ENCODE measurements at places on chromosomes 13 and 19.

GRCh38 chr13:99971576-99972189, at the start of gene ZIC5:
Gene ZIC5 (minus strand): TSS chr13:99971767. CDS start chr13:99971603, 164 bp downstream.
- no peaks in the 10 kb centered on the region for H3K27me3 ChIP-seq
- no peaks in the 10 kb centered on the region for H3K36me3 ChIP-seq
- H3K27ac ChIP-seq = no peak within 1 kb of the TSS
- DNase-seq = no peak
- no peak within 1 kb of the TSS for H3K4me3 ChIP-seq

GRCh38 chr13:28918030-28918429, 97.9 kb downstream of the MTUS2 start:
- no peaks in the 10 kb centered on the region for H3K27me3 ChIP-seq
- H3K4me3 ChIP-seq = no peak overlapping the region
- DNase-seq = no peak
- no peak overlapping the region for H3K27ac ChIP-seq
- H3K36me3 ChIP-seq = no peaks in the 10 kb centered on the region

DNA sequence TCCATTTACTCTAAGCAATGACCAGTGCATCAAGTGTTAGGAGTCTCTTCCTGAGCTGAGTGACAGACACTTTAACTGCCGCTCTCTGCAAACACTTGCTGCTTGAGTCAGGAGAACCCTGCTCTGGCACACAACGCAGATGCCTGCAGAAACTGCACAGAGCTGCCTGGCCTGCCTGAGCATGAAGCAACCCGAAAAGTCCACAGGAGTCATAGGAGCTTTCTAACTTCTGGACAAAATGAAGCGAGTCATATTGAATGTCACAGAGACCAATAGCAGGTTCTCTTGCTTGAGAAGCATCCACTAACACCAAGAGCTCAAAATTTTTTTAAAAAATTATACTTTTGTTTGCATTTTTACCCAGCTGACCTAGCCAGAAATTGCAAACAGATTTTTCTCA, 232.4 kb downstream of the LHFPL6 start:
- H3K4me3 ChIP-seq = no peak overlapping the region
- no peaks in the 10 kb centered on the region for H3K4me1 ChIP-seq
- no peak for DNase-seq

DNA sequence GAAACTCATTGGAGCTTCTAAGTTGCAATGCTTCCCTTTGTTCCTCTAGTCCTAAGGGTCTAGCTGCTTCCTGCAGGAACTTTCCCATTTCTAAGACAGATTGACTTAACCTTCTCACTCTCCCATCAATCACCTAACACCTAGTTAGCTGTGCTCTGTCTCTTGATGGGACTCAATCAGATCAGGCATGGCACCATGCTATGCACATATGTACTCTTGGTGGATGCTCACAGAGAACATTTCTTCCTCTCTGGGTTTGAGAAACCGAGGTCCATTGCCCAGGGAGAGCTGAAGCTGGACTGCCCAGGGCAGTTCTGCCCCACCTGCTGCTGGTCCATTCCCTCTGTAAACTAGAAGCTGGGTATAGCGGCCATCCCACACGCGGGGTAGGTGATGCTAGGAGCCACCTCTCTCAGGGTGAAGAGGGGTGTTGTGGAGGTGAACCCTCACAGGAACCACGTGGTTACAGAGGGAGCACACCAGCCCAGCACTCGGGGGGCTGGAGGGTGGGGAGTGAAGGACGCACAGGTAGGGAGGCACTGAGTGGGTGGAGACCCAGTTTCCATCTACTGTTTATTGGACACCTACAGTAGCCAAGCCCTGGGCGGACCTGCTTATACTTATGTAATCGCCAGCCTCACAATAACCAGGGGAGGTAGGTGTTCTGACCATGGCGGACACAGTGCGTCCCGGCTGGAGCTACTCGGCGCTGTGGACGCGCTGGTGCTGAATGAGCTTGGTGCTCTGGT, 3.1 kb upstream of the UBE2M start:
- peaks cover 21% of the 10 kb centered on the region for H3K4me1 ChIP-seq
- H3K36me3 ChIP-seq = peaks cover 92% of the 10 kb centered on the region
- peaks cover 35% of the 10 kb centered on the region for H3K27me3 ChIP-seq
- H3K27ac ChIP-seq = peak overlapping the region; percentile 93
- peak overlapping the region; percentile 82 for H3K4me3 ChIP-seq
